Uterus (tissue), 4 donors: ENCODE measurements at places on chromosomes 2 and 18.
A peak's percentile ranks its signal among the peaks of the same experiment; 100 is the strongest.

DNA sequence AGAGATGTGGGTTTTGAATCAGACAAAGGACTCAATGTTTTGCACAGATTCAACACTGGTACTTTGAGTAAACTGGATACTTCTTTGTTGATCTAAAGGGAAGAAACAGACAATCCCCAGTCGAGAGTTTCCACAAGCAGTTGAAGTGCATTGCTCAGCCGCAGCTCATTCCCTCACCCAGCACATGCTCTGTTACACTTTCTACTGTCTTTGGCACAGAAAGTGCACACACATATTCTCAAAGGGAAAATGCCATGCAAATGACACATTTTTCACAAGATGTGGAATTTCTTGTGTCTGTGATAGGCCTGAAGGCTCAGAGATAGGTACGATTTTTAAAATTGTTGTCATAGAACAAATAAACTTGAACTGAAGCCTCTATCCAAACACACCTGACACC lies 258.9 kb upstream of the TRIB2 start:
- DNase-seq = no peak

DNA sequence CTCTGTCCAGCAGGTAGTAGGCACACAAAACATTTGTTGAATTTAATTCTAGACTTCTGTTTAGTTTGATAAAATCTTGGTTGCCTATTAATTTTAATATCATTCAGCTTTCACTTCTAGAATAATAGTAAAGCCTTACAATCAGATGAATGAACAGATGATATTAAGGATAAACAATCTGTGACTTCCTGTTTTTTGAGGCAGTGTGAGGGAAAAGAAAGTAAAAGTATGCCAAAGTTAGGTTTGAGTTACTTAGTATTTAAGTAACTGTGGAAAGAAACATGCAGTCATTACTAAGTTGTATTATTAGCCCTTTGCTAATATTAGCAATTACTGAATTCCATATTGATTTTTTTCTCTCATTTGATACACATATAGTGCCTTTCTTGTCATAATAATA lies 31.5 kb downstream of the EPB41L5 start:
- no peak for DNase-seq

DNA sequence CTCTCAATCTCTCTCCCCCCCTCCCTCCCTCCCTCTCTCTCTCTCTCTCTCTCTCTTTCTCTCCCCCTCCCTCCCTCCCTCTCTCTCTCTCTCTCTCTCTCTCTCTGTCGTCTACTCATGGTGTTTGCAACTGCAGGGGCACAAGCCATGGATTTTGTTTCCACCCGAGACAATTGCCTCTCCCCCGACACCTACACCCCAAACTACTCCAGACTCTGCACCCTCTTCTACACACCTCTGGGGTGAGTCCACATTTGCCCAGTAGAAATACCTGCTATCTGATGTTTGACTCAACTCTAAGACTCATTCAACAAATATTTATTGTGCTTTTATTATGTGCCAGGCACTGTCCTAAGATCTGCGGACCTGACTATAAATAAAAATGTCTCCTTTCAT lies 93.7 kb downstream of the TMEM17 start:
- no peak for DNase-seq

DNA sequence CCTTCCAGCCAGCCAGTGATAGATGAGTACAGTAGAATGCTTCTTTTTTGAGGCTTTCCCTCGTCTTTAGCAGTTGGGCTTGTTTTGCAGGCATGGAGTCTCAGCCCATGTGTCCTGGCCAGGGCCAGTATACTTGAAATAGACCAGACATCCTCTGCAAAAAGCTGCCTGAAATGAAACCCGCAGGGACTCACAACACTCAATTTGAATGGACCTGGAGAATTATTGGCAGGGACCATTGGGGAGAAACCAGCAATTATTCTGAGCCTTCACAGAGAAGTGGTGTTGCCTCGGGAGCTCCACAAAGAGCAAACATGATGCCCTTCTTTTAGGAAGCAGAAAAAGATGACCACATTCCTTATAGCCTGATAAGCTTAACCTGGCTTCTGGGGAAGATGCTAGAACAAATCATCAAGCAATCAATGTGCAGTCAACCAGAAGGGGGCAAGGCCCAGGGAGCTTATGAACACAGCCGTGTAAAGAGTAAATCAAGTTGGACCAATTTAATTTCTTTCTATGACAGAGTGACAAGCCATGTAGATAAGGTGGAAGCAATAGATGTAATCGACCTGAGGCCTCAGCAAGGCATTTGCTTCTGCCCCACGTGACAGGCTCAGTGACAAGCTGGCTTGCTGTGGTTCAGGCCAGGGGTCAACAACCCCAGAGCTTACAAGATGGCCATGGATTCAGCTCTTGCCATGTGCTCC lies 42.1 kb downstream of the BOD1L2 start:
- no peak for DNase-seq

- peak; percentile 80 for DNase-seq
These were observed 69.2 kb upstream of the HNRNPA3 start for GRCh38 chr2:177143444-177143843.

GRCh38 chr2:79446313-79446712 lies 66.5 kb upstream of the CTNNA2 start:
- no peak for DNase-seq

- DNase-seq = no peak
These were observed 434.8 kb downstream of the NBAS start for GRCh38 chr2:15126373-15126772.

GRCh38 chr2:200367155-200367554 lies 60.7 kb downstream of the SPATS2L start:
- DNase-seq = no peak

GRCh38 chr2:193461431-193461934 lies 1266.8 kb upstream of the TMEFF2 start:
- DNase-seq = no peak

DNA sequence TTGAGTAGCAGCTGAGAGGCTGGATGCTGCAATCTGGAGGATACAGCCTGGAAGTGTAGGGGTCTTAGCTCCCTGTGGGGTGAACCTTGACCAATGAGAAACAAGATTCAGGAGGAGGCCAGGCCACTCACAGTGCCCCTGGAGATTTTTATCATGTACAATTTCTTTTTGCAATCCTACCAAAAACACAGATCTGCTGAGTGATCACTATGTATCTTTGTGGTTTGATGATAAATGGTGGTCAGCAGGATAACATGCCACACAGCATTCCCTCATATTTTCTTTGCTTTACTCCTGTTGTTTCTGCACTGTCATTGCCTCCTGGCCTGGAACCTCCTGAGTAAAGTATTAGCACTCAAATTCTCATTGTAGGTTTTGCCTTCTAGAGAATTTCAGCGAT lies 357.9 kb downstream of the THSD7B start:
- no peak for DNase-seq
